ENCODE measurements at places on chromosomes 4 and X.
A peak's percentile ranks its signal among the peaks of the same experiment; 100 is the strongest.

DNA sequence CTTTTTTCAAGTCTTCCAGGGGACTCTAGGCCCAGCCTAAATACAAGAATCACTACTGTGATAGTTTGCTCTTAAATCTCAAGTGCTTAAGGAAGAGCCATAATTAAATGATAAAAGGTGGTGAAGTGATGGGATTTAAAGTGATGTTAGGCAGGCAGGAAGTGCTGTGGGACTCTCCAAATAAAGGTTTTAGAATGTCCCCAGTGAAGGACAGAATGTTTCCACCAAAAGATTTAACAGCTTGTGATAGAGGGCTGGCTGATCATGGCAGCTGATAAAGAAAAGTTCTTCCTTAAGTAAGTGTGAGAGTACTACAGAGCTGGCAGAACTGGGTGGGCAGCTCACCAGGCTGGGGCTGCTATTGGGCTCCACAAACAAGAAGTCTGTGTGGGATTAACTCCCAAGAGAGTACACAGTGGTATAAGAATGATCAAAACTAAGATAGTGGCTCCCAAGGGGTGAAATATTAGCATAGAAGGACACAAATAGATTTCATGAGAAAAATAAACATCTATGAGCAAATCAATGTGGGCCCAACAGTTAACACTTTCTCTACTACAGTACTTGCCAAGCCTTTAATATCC lies 637.2 kb upstream of the CPEB2 start:
- DNase-seq, result no peak

DNA sequence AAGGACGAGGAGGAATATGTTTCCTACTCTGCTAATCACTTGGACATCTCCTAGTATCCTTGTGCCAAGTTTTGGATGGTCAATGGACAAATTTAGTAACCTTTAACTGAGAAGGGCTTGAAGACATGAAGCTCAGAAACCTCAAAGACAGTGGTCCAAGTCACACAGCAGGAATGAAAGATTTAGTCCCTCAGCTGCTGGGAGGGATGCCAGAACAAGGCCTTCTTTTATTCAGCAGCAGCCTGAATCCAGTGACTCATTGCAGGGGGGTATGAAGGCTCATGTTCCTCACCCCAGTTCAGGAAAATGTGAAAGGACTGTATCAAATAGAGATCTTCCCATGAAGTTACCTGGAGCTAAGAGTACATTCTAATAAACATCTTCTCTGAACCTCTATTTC lies 214.9 kb upstream of the UGT8 start:
- no peak for DNase-seq

GRCh38 chr4:7518871-7519637 lies 84.3 kb upstream of the PSAPL1 start:
- no peak for DNase-seq

DNA sequence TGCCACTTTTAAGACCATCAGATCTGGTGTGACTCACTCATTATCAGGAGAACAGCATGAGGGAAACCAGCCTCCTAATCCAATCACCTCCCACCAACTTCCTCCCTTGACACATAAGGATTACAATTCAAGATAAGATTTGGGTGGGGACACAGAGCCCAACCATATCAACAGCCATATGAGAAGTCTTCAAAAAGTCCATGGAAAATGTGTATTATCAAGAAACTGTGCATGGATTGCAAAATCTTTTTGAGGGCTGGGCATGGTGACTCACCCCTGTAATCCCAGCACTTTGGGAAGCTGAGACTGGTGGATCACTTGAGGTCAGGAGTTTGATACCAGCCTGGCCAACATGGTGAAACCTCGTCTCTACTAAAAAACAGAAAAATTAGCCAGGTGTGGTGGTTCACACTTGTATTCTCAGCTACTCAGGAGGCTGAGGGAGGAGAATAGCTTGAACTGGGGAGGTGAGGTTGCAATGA lies 17.8 kb upstream of the RPL39 start:
- DNase-seq, result no peak

DNA sequence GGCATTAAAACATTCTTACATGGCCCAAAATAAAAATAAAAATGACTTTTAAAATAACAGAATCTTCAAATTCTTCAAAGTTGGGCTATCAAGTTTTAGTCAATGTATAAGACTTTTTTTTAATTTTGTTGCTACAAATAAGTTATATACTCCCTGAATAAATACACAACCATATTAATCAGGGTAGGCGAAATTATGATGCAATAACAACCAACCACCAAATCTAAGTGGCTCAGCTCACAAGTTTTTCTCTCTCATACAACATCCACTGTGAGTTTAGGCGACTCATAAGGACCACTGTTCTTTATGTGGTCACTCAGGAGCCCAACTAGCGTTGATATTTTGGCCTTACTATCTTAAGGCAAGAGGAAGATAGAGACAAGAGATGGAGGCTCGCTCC lies 11.2 kb downstream of the NEUROG2 start:
- DNase-seq, result no peak

GRCh38 chrX:155995321-155995875 lies 2.1 kb upstream of the IL9R start:
- no peak for DNase-seq

DNA sequence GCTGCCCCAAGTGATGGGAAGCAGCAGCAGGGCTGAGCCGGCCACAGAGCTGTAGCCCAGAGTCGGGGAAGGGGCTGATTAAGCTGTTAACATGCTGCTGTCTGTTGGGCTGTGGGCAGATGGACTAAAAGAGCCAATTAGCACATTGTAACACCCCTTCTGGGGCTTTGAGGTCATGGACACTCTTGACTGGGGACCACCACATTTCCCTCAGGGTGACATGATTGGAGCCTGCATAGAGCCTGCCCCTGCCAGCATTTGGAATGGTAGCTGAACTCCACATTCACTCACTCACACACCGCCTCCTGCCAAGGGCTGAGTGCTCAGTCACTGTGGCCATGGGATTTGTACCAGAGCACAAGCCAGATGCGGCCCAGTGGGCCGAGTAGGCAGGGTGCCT lies 646.9 kb downstream of the FAT4 start:
- DNase-seq, result no peak

DNA sequence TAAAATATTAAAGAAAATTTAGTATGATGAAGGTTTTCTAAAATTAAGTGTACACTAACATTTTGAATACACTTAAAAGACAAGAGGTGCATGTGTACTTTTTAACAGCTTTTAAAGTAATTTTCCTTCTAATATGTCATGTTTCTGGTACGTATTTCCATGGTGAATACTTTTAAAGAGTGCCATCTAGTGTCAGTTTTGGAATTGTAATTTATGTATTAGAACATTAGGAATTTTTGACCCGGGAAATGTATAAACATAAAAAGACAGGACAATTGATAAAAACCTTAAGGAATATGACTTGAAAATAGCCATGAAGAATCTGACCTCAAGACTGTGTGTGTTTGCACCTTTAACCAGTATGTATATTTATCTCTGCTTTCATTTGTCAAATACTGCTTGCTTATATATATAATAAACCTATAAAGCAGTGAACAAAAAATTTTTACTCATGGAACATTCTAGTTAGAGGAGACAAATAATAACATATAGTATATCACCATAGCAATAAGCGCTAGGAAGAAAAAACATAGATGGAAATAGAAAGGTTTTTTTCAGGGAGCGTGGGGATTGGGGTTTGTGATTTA lies 7.2 kb downstream of the GSTCD start:
- peak; percentile 77 for DNase-seq

DNA sequence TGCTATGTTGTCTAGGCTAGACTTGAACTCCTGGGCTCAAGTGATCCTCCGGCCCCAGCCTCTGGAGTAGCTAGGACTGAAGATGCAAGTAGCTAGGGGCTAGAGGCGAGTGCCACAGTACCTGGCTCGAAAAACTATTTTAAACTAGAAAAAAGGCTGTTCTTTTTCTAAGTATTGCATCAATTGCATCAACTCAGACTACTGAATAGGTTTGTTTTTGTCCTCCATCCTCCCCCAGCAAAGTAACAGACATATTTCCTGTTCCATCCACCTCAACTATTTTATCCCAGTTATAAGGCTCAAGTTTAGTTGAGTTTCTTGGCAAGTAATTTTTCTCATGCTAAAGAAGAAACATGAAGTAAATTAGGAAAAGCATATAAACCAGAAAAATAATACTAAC lies 4.1 kb downstream of the SH3RF1 start:
- DNase-seq, result no peak

DNA sequence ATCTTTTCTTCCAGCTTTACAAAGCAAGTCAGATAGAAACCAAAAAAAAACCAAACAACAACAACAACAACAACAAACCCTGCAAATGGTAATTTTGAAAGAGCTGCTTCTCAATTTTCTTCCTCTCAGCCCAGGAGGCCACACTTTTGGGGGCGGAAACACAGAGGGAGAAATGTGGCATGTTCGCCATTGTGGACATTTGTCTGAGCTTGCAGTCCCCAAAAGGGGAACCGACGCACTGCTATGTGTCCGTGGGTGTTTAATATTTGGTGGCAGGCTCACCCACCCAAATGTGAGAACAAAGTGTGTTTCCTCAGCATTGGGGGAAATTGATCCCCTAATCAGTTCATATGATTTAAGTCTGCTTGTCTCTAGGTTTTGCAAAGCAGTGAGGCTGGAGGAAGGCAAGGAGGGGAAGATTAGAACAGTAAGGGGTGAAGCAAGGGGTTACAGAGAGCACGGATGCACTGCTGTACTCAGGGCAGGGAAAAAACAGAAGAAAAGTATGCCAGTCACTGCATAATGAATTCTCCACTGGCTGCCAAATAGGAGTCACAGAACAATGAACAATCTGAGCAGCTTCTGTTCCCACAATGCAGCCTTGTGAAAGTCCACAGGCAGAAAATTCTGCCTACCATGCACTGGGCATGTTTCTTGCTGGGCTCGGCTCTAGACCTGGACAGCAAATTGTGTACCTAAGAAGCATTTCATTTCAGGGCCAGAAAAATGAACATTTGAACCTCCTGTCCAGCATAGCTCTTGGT lies 74.7 kb upstream of the GPM6B start:
- DNase-seq, result peak; percentile 17
